Pulmonary artery endothelial cell (primary cell): ENCODE measurements at places on chromosomes 1 and 21.

- DNase-seq, result no peak
These were observed 86.1 kb upstream of the ADGRL2 start for GRCh38 chr1:81714636-81715035.

DNA sequence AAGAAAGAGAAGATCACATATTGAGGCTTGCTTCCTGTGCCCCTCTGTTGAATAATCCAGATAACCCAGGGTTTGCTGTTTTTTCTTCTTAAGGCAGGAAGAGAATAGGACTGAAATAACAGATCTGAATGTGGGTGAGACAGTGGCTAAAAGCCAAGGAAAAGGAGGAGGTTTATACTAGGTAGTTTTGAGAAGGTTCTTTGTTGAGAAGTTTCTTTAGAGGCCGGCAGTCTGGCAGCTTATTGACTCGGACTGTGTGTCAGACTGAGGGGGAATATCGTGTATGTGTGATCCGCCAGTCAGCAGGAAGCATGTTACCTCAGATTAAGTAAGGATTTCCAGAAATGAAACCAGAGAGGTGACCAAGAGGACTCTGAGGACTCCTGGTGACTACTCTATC, 119.8 kb downstream of the PLA2G4A start:
- DNase-seq, result peak; percentile 99

GRCh38 chr1:153342178-153342577, 6.5 kb downstream of the PGLYRP4 start:
- DNase-seq, result no peak

DNA sequence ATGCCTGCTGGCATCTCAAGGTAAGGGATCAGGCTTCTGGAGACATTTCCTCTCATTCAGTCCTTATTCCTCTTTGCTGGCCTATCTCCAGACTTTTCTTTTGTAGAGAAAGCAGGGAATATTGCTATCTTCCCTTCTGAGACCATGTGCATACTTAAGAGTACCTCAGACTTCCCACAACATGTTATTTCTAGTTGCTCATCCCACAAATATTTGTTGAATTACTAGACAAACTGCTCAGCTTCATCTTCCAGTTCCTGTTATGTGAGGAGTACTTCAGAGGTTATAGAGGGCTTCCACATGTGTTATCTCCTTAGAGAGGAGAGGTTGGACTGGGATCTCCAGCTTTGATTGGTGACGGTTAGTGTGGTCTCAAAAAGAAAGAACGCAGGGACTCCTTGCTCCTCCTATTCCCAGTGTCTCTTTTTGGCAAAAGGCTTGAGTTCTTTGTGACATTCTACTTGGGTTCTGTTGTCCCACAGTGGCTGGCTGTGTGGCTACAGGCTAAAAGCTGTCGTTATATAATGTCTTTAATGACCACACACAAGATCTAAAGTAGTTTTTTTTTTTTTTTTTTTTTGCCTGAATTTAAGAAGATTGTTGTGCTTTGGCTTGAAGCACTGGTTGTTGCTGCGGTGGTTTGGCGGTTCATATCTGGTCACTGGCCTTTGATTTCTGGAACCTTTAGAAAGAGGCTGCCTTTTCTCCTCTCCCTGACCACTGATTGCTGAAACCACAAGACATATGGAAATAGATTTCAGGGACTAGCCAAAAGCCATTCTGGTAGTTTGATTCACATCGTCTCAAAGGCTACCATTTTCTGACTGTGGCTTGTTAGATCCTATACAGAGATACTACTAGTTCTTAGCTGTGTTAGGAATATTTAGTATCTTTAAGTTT, 78.7 kb downstream of the FGGY start:
- DNase-seq, result no peak
